Fibroblast of skin of left quadriceps (primary cell): ENCODE measurements at places on chromosomes 3 and 15.

DNA sequence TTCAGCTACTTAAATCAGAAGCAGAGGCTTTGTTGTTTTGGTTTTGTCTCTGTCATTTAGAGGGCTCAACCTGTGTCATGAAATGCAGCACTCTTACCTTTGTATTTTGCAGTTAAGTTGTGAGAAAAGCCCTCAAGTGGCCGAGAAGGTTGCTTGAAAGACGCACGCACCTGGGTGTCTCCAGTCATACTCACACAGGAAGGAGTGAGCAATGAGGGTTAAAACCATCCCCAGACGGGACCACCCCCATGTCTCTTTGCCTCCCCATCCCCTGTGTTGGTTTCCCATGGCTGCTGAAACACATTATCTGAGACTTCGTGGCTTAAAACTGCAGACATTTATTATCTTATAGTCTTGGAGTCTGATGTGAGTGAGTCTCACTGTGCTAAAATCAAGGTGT lies 376.1 kb upstream of the CFAP20DC start:
- DNase-seq, result no peak

DNA sequence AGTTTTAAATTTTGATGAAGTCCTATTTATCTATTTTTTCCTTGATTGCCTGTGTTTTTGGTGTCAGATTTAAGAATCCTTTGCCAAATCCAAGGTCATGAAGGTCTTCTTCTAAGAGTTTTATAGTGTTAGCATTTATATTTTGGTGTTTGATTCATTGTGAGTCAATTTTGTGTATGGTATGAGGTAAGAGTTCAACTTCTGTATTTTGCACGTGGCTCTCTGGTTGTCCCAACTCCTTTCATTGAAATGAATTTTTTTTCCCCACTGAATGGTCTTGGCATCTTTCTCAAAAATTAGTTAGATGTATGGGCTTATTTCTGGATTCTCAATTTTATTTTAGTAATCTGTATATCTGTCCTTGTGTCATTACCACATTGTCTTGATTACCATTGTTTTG lies 57.1 kb upstream of the STRIT1 start:
- no peak for DNase-seq

- no peak for DNase-seq
Measured at GRCh38 chr3:76841747-76842146, 198.2 kb upstream of the ROBO2 start.

GRCh38 chr3:101219842-101220560 lies 100.4 kb downstream of the IMPG2 start:
- no peak for DNase-seq

DNA sequence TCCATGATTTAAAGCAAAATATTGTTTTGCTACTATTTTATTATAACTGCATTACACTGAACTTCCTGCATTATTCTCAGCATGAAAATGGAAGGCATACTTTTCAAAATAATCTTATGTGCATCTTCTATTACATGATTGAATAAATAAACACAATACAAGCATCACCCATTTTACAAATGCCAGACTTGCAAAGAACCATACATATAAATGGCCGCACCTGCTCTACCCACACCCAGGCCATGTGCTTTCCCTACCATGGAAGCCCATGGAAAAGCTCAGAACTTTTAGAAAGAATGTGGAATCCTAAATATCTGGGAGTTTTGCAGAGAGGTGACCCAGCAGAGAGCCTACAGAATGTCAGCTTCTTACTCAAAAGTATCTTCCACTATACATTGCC lies 127.2 kb downstream of the SHOX2 start:
- DNase-seq, result no peak

GRCh38 chr15:59965741-59966140 lies 38.4 kb upstream of the FOXB1 start:
- DNase-seq, result no peak

- no peak for DNase-seq
Measured at GRCh38 chr3:124779116-124779515, 48.9 kb downstream of the UMPS start.
